ENCODE measurements at places on chromosomes 2 and 18. TPM values are rescaled to one million over a fixed set of nuclear protein-coding genes. Genes with fewer than 3 reads are reported as not detected.

GRCh38 chr2:74267068-74267467, 68.7 kb downstream of the MTHFD2 start:
- no peak for DNase-seq

DNA sequence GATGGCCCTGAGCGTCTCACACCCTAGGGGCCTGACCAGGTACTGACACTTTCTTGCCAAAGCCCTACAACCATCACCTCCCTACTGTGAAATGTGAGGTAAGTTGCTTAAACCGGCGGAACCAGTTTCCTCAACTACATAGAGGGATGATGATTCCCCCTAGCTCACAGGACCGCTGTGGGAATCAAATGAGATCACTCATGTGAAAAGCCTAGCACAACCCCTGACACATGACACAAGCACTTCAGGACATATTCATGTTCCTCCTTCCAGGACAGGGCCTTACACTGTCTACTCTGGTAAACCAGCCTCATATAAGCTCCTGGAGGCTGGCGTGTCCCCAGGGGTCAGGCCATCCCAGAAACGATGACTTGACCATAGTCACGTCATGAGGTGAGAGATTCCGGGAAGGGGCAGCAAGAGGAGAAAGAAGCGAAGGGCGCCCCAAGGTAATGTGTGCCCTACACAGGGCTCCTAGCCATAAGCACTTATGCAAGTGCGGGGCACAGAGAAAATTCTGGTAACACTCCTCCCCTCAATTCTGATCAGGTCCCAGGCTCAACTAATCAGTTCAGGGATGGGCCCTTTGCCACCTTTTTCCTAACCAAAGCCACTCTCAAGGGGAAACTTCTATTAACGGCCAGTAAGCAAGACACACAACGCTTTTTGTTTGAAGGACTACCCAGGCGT, 49.5 kb downstream of the C2orf42 start:
- peak; percentile 79 for DNase-seq

DNA sequence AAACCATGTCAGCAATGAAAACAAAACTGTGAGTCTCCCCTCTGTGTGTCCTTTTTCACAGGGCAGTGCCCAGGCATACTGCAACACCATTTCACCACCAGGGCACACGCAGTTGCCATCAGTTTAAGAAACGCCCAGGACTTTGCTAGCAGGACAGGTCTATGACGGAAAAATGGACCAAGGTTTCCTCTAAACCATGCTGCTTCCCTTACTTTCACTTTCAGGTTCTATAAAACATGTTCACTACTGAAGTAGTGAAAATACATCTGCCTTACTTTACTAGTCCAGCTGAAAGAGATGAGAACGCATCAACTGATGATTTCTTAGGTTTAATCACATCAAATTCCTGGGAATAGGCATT, 110.5 kb downstream of the TCF4 start:
- DNase-seq: no peak

DNA sequence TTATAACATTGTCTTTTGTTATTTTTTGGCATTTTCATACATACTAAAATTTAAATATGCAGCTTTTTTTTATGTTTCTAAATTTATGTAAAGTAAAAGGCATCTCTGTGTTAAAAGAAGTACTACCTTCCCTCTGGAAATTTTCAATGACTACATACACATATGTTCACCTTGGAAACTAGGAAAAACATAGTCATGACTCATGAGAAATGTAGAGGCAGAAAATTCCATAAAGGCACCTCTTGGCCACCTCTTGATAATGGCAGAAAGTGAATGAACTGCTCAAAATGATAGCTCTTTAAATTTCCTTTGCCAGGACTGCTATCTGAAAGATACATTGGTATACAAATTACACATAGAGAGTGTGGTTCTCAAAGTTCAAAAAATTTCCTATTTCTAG, 889.1 kb upstream of the ZEB2 start:
- DNase-seq: no peak

GRCh38 chr2:38498045-38498481, 104.7 kb downstream of the HNRNPLL start:
- no peak for DNase-seq

- DNase-seq: no peak
Observed at GRCh38 chr18:79631761-79632446, 47.7 kb upstream of the CTDP1 start.

DNA sequence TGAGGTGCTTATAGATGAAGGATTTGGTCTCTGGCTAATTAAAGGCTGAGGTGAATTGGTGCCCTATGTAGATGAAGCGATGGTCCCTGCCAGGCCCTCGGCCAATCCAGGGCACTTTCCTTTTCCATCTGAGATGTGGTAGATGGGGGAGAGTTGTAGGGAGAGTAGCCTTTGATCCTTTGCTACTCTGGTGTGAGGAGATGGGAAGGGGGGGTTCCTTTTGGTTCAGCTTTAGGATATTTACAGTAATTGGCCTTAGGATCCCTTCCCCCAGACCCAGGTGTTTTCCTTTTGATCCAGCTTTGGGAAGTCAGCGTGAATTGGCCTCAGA, 5.4 kb upstream of the ZC3H8 start:
- DNase-seq: no peak

DNA sequence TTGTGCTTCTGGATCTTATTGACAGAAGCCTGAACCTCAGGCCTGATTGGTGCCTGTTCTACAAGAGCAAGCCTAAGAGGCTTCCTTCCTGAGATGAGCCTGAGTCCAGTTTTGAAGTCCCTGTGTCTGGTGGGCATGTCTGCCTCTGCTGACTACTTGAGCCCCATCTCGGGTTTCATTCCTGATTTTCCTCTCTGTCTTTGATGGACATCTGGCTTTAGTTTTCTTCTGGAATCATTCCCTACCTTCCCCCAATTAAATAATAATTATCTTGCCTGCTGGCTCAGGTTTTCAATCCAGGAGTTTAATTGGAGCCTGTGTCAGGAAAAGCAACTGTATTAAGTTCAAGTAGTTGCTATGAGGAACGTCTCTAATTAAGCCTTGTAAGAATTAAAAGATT, 135.5 kb upstream of the MC4R start:
- DNase-seq: no peak

GRCh38 chr2:173159791-173160463, 84.3 kb downstream of the MAP3K20 start:
- DNase-seq: peak; percentile 73

GRCh38 chr2:50591642-50592041, 440.3 kb downstream of the NRXN1 start:
- no peak for DNase-seq

GRCh38 chr2:32727157-32727556, 99.3 kb downstream of the TTC27 start:
- DNase-seq: no peak

DNA sequence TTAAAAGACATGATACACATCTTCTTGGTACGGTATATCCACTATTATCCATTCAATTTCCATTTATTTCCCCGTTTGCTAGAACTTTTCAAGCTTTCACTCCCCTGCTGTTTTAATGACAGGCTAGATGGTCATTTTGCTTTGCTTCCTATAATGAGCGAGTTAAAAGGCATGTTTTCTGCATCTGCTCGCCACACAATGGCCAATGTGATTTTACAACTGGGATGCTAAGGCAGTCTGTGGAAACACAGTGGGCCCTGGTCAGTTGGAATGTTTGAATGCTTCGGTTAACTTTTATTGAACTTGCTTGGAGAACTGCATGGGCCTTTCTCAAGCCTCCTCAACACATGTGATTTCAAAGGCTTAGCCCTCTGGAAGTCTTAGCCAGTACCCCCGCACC, 48.4 kb upstream of the TNP1 start:
- DNase-seq: no peak

GRCh38 chr2:554444-554843, 122.8 kb downstream of the TMEM18 start:
- DNase-seq: no peak

DNA sequence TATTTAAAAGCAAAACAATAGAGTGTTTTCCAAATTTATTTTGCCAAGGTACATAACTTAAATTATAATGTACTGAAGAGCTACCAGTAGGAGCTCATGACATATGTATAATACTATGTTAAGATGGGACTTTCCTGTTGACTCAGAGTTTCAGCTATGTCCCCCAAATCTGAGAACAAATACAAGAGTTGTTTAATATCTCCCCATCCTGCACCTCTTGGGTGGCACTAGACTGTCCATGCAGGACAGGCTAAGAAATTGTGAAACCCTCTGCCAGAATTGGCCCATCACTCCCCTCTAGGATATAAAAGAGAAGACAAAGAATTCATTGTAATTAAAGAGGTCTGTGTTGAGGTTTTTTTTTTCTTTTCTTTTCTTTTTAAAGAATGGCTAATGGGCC, 21.7 kb upstream of the CTAGE1 start:
- no peak for DNase-seq

GRCh38 chr2:96185516-96185915, 23.1 kb downstream of the STARD7 start:
- no peak for DNase-seq

DNA sequence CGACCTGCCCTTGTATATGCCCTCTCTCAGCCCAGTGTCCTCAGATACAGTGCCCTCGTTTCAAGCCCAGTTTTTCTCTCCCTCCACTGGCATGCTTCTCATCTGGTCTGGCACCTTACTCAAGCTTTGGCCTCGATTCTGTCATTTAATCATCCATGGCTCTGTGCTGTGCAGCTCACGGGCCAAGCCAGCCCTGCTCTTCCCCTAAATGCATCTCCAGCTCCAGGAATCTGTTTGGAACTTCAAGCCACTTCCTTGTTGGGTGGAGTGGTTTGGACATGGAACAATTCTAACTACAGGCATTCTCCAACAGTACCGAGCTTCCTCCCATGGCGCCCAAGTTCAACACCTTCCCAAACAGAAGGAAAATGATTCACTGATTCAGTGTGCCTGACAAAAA, 76.7 kb upstream of the ZNF397 start:
- DNase-seq: no peak

- no peak for DNase-seq
Observed at GRCh38 chr2:191231995-191232394, 13.2 kb upstream of the MYO1B start.

DNA sequence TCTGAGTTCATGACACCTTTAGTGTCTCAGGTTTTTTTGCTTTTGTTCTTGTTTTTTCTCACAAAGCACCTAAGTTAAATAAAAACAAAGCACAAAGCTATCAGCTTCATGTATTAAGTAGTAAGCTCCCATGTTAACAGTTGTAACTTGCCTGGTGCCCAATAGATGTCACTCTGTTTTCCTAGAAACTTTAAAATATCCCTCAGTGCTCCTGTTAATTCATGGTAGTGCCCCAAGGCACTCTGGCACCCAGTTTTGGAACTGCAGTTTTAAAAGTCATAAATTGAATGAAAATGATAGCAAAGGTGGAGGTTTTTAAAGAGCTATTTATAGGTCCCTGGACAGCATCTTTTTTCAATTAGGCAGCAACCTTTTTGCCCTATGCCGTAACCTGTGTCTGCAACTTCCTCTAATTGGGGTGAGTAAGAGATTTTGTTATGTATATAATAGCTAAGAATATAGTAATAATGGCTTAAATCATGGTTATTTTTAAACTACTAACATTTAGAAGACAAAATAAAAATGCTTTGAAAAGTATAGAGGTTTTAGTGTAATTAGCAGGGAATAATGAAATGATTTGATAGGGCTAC, 555.0 kb upstream of the TMEFF2 start:
- no peak for DNase-seq

GRCh38 chr18:24710474-24710873, 250.0 kb downstream of the HRH4 start:
- DNase-seq: no peak

DNA sequence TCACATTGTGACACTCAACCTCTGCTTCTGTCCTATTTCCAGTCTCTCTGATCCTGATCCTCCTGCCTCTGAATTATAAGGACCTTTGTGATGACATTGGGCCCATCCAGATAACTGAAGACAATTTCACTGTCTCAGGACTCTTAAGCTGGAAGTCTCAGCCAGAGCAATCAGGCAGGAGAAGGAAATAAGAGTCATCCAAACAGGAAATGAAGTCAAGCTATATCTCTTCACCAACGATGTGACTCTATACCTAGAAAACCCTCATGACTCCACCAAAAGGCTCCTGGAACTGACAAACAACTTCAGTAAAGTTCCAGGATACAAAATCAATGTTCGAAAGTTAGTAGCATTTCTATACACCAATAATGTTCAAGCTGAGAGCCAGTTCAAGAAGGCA, 29.3 kb upstream of the TWIST2 start:
- no peak for DNase-seq

- DNase-seq: no peak
Observed at GRCh38 chr2:133444465-133444864, 123.8 kb downstream of the NCKAP5 start.

DNA sequence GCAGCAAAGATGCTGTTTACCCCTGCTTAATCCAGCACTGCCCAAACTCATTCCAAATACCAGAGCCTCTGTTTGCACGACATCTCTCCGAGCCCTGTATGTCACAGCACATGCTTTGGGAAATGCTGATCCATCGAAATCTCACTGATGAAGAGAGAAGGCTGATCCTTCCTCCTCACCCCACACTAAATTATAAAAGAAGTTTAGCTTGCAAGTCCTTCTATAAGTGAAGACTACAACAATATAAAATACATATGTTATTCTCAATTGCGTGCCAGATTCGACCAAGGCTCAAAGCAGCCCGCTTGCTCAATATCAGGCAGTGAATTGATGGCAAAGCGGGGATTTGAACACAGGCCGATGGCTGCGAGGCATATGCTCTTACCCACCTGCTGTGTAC, 30.7 kb upstream of the SLC35F6 start:
- DNase-seq: no peak

- DNase-seq: no peak
Observed at GRCh38 chr2:141707486-141707885, 423.3 kb downstream of the LRP1B start.

- no peak for DNase-seq
Observed at GRCh38 chr18:30992231-30992630, 50.3 kb downstream of the DSC3 start.

GRCh38 chr2:172095146-172095904, 7.4 kb downstream of the DLX2 start:
- DNase-seq: peak; percentile 71

- DNase-seq: no peak
Observed at GRCh38 chr2:175187378-175187777, 5.9 kb upstream of the ATP5MC3 start.

- no peak for DNase-seq
Observed at GRCh38 chr2:143950704-143951103, 569.2 kb downstream of the ZEB2 start.

The SPRED2 gene
- 43.4 TPM for total RNA-seq

The IL36G gene
- total RNA-seq: not detected

The SOWAHC gene
- 30.2 TPM for total RNA-seq

The ADCYAP1 gene
- total RNA-seq: 0.17 TPM

The VAPA gene
- total RNA-seq: 333 TPM

The CHRNA1 gene
- total RNA-seq: 0.76 TPM

The HK2 gene
- total RNA-seq: 181 TPM

The LRRTM4 gene
- 0.41 TPM for total RNA-seq

The SLC5A7 gene
- total RNA-seq: 0.12 TPM

The SGO2 gene
- total RNA-seq: 3.8 TPM

The TCF23 gene
- total RNA-seq: 0.23 TPM

Data from mucosa of descending colon (tissue), 3 donors.